ENCODE measurements at places on chromosomes 7 and 10.

- no peak for DNase-seq
These were observed 138.1 kb downstream of the WDR11 start for GRCh38 chr10:120989279-120989678.

DNA sequence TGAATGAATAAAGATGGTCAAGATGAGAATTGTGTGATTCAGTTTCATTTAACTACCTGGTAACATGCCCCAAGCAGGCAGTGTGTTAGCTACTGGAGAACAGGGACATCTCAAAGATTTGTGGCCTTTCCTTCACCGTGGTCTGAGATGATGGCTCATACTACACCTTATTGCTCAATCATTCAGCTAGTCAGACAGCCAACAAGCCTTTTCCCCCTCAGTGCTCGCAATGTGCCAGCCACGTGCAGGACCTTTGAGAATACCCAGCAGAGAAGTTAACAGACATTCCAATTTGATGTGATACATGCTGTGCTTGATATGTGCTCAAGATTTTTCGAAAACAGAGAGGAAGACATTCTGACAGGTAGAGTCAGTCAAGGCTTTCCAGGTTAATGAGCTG is 562.8 kb downstream of the SUGCT start:
- no peak for DNase-seq

GRCh38 chr10:58143944-58144343 is 123.8 kb downstream of the IPMK start:
- DNase-seq: no peak

DNA sequence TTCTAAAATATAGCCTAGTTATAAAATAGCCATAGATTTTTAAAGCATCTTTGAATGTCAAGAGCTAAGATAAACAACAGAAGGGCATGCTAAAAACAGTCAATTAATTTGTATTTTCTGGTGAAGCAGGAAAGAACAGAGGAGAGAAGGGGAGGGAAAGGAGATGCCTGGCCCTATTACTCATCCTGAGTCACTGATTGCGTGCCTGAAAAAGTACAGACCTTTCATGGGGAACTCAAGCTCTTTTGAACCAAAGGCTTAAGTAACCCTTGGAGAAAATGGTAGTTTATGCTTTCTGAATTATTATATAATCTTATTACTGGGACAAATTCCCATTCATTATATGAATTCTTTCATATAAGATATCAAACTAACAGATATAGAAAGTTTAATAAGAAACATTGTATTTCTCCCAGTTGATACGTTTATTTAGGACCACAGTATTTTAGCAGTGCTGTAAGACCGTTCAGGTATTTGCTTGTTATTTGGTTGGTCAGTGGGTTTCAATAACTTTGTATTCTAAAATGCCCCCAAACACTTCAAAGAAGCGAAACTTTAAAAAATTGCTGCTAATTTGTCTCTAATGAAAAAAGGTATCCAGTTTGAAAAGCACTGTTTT is 151.3 kb downstream of the HGF start:
- no peak for DNase-seq

DNA sequence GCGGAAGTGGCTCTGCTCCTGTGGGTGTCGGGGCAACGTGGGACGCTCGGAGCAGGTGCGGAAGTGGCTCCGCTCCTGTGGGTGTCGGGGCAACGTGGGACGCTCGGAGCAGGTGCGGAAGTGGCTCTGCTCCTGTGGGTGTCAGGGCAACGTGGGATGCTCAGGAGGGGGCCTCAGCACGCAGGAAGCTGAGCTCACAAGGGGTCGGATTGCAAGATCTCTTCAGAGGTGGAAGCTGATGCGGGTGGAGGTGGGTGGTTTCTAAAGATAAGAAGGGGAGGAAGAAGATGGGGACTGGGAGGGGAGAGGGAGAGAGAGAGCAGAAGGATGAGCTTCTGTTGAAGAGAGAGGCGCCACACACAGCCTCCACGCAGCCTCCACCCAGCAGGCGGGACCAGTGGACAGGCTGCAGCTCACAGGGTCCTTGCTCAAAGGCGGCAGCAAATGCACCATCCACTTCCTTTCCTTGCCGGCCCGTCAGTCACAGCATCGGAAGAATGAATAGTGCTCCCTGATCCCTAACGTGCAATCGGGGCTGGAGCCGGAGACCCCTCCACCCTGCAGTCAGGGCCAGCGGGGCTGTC is 78.7 kb downstream of the PTPRN2 start:
- no peak for DNase-seq

- no peak for DNase-seq
These were observed 92.7 kb downstream of the PARD3 start for GRCh38 chr10:34722404-34722803.
